Dorsolateral prefrontal cortex (tissue), 122 donors: ENCODE measurements at places on chromosomes 1 and 21. TPM values are rescaled to one million over a fixed set of nuclear protein-coding genes. Genes with fewer than 3 reads are reported as not detected.

DNA sequence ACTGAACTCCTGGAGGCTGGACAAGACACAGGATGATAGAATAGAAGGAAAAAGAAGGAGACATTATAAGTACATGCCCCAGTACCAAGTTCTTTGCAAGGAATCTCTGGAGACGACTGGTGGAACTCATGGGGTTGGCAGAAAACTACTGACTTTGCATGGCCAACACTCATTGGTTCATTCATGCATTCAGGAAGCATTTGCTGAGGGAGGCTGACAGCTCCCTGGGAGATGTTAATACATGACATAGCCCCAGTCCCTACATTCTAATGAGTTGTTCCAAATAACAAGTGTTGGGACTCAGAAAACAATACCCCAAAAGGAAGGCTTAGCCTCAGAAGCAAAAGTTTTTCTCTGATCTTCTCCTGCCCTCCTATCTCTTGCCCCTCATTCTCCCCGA is 172.8 kb upstream of the IRF2BP2 start:
- DNase-seq = no peak

Gene NHLH1
- total RNA-seq = 1.0 TPM

Gene CLEC20A
- total RNA-seq = 0.75 TPM

DNA sequence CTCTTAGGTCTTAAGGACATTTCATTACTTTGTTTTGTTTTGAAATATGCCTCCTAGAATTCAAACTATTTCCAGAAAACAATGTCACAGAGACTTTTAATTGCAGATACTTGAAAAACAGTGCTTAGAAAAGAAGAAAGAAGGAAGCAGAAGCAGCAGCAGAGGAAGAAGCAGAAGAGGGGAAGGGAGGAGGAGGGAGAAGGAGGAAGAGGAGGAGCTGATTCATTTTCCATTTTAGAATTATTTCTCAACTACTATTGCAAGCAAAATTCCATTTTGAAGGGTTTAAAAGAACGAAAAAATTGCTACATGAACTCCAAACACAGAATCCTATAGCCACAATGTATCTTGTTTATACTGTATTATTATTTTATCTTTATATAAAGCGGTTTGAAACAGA is 13.9 kb downstream of the RC3H1 start:
- DNase-seq = no peak

- DNase-seq = no peak
These were observed 112.2 kb upstream of the GJB5 start for GRCh38 chr1:34642679-34643078.

- no peak for DNase-seq
These were observed 19.9 kb downstream of the ABCA4 start for GRCh38 chr1:94100785-94101612.
